Caki2 (cell line): ENCODE measurements at places on chromosomes 11 and 22.

- no peak for DNase-seq
Measured at GRCh38 chr22:27097933-27098332, 440.5 kb downstream of the MIAT start.

- no peak for DNase-seq
Measured at GRCh38 chr11:134652586-134653255, 240.7 kb upstream of the B3GAT1 start.

- no peak for DNase-seq
Measured at GRCh38 chr11:14930369-14930768, 38.3 kb upstream of the CYP2R1 start.

DNA sequence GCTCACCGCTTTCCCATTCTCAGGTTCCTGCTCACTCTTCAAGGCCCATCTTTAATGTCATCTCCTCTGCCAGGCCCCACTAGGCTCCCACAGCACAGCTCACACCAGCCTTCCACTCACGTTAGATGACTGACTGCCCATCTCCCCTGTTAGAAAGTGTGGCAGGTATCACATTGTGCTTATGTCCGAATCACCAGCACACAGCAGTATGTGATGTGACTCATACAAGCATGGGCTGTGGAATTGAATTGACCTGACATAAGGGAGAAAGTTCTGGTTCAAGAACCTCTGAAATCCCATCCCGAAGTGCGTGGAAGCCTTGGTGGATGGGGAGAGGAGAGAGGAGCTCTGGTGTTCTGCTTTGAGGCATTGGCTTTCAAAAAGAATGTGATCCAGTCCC, 6.5 kb downstream of the VSTM5 start:
- no peak for DNase-seq

GRCh38 chr11:693415-693831, 1.6 kb downstream of the DEAF1 start:
- no peak for DNase-seq

DNA sequence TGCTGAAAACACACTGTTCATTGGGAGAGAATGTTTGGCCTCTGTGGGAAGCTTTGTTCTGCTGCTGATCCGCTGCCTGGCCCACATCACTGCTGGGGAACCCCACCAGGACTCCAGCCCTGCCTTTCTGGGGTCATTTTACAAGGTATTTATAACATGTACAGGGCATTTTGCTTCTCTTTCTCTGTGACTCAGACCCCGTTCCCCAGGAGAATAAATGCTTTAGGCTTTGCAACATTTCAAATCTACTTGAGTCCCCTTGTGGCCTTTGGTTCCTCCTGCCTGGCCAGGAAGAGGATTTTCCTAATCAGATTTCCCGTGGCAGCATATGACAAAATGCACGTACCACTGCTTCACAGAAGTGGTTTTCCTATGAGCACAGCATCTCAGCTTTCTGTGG, 43.0 kb downstream of the BTG4 start:
- DNase-seq: no peak

DNA sequence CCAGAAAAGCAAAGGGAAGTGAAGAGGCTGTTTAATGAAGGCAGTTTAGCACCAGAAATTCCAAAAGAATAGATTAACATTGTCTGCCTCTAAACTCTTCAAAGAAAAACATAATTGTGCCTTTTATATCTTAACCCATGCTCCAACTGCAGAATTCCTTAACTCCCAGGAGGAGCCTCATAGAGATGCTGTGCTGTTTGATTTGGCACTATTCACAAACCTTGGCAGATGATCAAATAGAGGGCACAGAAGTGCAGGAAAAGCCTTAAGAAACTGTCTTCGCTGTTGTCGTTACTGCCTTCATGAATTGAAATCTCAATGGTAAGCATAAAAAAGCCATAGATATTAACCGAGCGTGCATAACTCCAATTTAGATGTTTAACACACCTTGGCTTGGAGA, 124.1 kb upstream of the MPPED2 start:
- no peak for DNase-seq

DNA sequence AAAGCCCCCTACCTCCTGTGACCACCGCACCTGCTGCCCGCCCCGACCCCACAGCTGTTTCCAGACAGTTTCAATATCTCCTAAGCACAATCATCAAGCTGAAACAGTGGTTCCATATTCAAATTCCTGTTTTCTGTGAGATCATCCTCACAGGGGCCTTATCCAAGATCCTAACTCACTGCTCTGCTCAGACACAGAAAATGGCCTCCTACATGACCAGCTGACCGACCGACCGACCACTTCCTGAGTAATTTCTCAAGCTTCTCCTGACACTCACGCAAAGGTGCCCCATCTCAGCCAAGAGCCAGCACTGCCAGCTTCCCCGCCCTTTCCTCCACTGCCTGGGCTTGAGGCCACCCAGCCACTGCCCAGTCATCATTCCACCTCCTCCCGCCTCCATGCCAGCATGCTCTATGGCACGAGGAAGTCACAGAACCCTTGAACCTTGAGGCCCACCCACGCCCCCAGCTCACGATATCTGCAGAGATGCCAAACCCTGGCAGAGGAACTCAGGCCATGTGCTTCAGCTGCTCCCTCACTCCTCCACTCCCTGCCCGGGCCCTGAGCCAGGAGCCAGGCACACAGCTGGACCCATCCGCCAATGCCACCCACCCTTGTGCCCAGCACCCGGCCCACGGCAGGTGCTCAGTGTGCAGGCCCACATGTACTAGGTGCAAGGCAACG, 14.0 kb downstream of the KIAA0930 start:
- DNase-seq: peak; percentile 58

DNA sequence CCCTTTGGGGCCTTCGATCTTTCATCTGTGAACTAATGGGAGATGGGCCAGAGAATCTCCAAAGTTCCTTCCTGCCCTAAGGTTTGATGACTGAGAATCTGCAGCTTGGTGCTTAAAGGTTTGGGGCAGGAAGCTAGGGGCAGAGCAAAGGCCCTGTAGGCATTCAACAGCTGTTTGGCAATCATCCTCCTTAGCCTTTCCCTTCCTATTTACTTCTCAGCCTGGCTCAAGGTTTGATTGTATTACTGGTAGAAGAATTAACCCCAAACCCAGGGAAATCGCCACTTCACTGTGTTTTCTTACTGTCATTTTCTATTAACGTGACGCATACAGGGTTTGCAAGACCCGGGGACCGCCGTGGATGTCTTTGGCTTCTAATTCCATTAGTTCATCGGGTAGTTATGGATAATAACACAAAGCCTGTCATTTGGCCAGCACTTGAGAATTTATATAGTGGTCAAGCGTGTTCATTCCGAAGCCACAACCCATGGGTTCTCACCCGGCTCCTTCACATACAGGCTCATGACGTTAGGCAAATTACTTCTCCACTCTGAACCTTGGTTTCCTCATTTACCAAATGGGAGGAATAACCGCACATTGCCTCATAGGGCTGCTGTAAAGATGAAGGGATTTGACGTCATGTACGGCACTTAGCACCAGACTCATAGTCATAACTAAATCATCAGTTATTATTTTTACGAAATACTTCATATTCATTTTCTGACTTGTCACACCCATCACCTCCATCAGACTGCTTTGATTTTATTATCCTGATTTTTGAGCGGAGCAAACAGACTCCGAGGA, 158.1 kb downstream of the FBXO7 start:
- no peak for DNase-seq

- DNase-seq: no peak
Measured at GRCh38 chr11:110431674-110432073, 1.9 kb downstream of the FDX1 start.

GRCh38 chr11:111406091-111406490, 27.0 kb upstream of the POU2AF1 start:
- DNase-seq: no peak

DNA sequence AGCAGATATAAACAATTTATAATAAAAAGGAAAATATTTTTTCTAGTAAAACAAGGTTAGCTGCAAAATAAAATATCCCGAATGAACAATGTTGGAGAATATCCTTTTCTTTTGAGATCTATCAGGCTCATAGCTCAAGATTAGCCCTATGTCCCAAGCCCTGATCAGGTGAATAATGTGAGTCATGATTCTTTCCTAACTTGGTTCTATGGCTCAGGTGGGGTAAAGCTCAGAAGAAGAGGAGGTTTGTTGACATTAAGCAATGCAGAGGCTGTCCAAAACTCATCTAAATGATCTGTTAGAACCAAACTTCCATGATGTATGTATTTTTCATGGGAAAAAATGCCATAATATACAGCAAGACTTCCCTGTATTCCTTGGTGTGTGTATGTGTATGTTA, 86.1 kb downstream of the TRIM44 start:
- DNase-seq: no peak

DNA sequence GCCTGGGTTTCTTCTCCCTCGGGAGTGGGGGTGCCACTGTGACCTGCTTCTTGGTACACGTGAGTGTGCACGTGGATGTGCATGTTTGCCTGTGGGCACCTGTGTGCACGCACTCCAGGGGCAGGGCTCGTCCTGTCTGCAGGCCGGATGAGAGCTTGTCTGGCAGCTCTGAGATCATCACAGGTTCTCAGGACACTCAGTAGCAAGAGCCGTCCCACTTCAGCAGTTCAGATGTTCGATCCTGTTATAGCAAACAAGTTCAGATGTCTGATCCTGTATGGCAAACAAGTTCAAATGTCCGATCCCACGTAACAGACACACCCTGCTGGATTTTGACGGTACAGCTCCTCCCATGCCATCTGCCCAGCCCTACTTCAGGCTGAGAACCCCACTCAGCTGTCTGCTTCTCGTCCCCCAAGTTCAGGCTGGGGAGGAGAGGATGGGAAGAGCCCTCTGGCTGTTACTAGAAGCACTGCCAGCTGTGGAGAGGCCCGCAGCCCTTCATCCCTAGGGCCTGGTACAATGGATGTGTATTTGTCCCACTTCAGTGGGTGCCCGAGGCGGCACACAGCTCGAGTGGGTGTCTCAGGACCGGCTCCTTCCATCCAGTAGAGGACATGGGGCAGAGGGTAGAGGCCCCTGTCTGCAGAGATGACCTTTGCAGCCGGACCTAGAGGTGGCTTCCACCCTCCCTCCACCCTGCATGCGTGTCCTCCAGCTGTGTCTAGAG, 1126.9 kb downstream of the BRD1 start:
- DNase-seq: no peak

GRCh38 chr11:113488931-113489351, 13.7 kb upstream of the DRD2 start:
- no peak for DNase-seq

GRCh38 chr22:29700206-29700899, 19.4 kb upstream of the CABP7 start:
- DNase-seq: no peak

DNA sequence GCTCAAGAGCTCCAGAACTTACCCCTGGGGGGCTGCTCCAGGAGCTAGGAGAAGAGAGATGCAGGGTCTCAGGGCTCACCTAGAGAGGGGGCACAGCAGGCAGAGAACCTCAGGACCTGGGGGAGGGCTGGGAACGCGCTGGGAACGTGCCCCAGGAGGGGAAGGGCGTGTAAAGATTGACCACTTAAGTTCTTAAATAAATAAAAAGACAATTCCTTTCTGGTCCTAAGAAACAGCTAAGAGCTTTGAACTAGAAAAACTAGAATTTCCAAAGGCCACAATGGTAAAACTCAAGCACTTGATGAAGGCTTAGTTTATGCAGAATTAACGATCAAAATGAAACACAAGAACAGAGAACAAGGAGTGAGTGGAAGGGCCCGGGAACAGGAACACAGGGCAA, 89.1 kb downstream of the CELSR1 start:
- DNase-seq: no peak

DNA sequence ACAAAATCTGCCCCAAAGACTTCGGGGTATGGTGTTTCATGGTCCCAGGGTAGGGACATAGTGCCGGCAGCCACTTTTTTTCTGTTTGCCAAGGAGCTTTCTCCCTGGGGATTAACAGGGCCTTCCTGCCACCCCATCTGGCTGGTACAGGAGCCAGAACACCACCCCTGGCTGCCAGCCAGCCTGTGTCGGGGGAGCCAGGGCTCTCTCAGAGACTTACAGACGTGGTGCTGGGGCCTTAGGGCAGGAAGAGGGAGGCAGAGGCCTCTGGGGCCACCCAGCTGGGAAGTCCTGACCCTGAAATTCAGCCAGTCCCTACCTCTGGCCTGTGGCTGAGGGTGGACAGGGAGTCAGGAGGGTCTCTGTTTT, 52.4 kb upstream of the CDON start:
- DNase-seq: no peak

DNA sequence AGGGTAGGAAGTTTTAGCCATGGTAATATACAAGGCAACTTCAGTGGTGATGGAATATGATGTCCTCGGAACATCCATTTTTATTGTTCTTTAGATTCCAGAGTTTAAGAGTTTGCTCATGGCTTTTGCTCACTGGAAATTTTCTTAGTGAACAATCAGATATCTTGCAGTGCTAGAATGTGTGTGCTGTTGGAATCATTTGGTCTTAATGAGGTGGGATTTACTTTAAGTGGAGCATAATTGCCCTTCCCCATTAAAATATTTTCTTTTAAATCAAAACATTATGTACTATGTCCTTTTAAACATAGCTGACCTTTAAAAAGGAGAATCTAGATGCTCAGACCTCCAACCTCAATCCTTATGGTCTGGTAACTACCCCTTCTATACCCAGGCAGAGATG, 77.3 kb upstream of the LDLRAD3 start:
- no peak for DNase-seq

GRCh38 chr22:33844273-33844672, 76.0 kb downstream of the LARGE1 start:
- no peak for DNase-seq

DNA sequence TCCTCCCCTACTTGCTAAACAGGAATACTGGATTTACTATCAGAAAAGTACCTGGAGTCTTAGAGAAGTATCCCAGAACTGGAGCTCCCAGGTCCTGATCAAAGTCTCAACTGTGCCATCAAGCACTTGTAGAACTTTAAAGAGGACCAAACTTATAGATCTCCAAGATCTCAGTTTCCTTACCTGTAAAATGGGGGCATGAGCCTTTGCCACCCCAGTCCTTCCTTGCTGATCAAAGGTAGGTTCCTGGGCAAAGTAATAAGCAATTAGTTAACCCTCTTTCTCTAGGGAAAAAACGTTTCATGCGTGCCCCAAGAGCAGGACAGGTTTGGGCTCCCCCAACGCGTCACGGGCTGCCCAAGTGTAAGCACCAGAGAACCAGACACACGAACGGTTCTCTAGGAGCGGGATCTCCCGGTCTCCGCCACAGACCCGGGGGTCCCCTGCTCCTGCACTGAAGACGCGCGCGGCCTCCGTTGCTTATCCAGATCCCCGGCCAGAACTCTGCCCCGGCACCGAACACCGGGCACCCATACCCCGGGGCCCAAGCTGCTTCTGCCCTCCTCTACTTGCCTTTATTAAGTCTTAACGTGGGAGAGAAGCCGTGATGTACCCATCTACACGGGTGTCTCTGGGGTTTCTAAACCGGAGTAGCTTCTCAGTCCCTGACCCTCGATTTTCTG, 505 bp downstream of the ZNF214 start:
- DNase-seq: no peak

- no peak for DNase-seq
Measured at GRCh38 chr11:119764108-119764868, 35.3 kb upstream of the NECTIN1 start.

GRCh38 chr11:81852896-81853295, 880.8 kb downstream of the FAM181B start:
- DNase-seq: no peak

- DNase-seq: no peak
Measured at GRCh38 chr11:1043563-1044096, 7.1 kb upstream of the MUC6 start.
